C1 segment of cervical spinal cord (tissue), 14 donors: ENCODE measurements at places on chromosomes 3 and 15.

DNA sequence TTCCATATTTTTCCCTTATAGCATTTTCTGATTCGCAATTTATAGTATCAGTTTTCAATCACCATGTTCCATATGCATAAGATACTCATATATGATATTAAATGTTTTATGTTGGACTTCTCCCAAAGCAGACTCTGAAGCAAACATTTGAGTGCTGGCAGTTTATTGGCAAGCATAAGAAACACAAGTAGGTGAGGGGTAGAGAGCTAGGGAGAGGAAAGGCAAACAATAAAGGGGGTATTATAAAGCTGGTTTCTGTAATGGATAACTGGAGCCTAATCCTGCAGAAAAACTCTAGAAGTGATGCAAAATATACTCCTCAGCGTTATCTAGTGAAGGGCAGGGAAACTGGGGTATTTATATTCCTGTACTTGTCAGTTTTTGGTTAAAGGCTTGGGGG lies 491.5 kb upstream of the TGFBR2 start:
- no peak for DNase-seq

DNA sequence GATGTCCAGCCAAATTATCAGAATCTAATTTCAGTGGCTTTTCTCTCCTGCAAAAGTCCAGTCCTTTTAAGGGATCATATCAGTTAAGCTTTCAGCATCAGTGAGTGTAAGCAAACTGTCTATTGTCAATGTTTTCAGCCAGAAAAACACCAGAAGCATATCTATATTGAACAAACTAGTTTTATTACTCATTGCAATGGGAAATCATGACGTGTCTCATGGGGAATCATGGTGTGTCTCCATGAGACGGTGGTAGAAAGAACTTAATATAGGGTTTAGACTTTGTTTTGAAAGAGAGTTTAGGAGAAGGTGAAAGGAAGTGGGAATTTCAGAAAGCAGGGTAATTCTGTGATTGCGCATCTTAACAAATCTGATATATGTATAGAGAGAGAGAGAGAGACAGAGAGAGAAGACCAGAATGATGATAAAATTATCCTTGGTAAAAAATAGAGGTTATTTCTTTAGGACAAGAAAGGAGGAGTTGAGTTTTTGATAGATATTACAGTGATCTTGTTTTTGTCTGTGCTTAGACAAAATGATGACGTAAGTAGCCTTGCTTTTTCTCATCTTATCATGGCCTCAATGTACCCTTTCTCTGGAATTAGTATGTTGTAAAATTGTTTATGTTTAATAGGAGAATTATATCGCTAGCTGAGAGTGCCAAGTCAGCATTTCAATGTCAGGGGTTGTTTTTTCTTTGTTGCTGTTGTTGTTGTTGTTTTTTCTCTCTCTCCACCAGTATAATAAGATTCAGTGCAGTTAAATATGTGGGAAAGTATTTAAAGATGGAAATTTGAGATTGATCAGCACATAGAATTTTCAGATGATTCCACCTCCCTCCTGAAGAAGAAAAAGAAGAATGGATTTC lies 129.9 kb upstream of the OSTN start:
- no peak for DNase-seq

DNA sequence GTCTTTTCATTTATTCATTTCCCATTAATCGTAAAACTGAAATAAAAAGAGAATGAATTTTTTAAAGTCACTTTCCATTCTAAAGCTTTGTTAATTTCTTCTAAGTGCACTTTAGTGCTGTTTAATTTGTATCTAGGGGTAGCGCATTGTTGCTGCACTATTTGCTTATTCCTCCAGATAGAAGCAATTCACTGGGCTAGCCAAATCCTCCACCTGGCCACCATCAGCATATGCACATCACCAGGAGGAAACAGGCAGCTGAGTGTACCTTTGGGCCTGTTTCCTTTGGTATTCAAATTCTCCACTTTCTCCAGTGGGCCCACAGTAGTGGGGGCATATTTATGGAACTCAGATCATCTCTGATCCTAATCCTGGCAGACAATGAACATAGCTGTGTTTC lies 29.8 kb upstream of the CPB1 start:
- DNase-seq = no peak

DNA sequence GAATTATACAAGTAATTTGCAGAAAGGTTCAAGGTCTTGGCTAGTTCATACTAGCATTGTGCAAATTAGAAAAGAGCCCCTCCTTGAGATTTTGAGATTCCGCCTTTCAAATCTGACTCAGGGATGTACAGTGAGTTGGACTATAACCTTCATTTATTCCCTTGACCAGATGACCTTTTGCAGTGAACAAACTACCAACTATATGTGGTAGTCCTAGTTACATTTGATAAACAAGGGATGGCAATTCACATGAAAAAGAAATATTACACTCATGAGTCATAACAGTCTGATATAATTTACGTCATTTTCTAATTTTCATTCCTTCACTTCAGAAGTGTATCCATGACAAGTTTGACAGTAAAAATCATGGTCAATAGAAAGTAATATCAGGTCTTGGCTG lies 860.4 kb downstream of the ROBO1 start:
- DNase-seq = no peak

GRCh38 chr15:90790057-90790456 lies 72.9 kb downstream of the BLM start:
- DNase-seq = peak; percentile 14

- DNase-seq = no peak
Measured at GRCh38 chr15:31111091-31111647, 9.6 kb upstream of the TRPM1 start.

- no peak for DNase-seq
Measured at GRCh38 chr3:181932039-181932438, 220.3 kb downstream of the SOX2 start.

GRCh38 chr3:115689928-115690327 lies 66.6 kb downstream of the GAP43 start:
- no peak for DNase-seq

GRCh38 chr3:151452368-151452767 lies 8.5 kb downstream of the IGSF10 start:
- no peak for DNase-seq

DNA sequence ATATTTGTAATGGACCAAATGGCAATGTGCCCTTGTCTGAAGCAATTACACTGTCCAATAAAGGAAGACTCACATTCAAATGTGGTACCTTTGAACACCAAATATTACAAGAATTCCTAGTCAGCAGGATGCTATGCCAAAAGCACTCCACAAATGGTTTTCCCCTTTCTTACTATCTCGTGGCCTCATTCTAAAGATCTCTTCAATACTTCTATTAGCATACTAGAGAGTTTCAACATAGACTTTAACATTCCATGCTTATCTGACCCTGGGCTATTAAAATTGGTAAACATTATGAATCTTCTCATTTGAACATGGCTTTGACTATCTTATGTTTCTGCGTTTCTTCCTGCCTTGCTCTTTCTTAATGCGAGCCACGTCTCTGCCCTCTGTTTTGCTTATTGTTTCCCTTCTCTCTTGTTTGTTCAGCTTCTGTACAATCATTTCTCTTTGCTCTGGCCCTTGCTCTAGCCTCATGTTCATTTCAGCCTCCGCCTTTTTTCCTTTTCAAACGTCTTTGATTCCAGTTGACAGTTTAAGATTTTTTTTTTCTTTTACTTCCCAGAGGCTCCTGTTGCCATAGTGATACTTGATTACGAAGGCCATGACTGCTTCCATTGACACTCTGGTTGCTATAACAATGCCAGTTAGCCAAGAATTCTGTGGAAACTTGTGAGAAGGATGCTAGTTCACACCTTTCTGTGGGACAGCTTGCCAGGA lies 49.5 kb upstream of the SLC9A9 start:
- DNase-seq = no peak
